ENCODE measurements at places on chromosomes 13 and 19.

DNA sequence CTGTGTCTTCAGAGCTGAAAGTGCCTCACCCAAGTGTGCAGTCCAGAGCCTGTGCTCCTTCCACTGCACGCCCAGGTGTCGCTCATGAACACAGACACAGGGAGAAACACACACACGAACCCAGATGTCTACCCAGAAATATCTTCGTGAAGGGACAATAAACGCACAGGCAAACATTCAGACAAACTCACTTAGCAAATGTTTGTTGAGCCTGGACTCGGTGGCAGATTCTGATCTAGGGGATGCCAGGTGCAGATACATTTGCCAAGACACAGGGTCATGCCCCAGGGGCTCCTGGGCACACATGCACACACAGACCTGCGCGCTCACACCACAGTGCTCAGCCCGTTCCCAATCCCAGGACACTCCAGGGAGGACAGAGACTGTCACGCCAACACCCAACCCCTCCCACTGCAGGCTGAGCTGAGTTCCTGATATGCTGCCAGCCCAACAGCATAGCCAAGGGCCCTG lies 31.9 kb downstream of the SCGB2B2 start:
- DNase-seq: no peak

GRCh38 chr13:49021953-49022352 lies 46.2 kb downstream of the FNDC3A start:
- no peak for DNase-seq

GRCh38 chr13:112416647-112417046 lies 40.5 kb downstream of the SPACA7 start:
- no peak for DNase-seq

- DNase-seq: no peak
Measured at GRCh38 chr19:38838208-38838985, 6.8 kb upstream of the ECH1 start.

- no peak for DNase-seq
Measured at GRCh38 chr13:33645591-33646554, 172.1 kb upstream of the RFC3 start.

- DNase-seq: no peak
Measured at GRCh38 chr19:42099336-42099925, 23.5 kb downstream of the ZNF574 start.

DNA sequence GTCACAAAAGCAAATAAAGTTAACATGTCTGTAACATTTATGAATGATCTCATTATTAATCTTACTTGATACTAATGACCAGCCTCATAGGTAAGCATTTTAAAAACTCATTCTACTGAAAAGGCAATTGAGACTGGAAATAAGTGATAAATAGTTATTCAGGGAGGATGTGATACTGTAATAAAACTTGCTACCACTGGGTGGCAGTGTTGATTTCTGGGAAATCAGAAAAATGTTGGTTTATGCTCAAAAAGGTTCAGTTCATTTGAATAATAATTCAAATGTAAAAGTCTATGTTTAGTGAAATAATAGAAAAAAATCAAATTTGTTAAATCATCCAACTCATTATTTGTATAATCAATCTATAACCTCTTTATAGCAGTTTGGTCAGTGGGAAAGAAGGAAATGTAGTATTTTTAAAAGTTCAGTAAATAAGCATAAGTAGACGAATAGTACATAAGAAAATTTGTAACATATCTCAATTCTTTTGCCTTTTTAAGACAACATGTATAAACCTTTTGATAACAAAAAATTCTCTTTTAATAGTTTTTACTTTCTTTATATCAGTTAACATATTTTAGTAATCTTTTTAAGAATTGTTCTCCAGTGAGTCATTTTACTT lies 9.6 kb downstream of the ABHD13 start:
- DNase-seq: no peak

GRCh38 chr13:113129921-113130750 lies 7.5 kb downstream of the F10 start:
- no peak for DNase-seq

DNA sequence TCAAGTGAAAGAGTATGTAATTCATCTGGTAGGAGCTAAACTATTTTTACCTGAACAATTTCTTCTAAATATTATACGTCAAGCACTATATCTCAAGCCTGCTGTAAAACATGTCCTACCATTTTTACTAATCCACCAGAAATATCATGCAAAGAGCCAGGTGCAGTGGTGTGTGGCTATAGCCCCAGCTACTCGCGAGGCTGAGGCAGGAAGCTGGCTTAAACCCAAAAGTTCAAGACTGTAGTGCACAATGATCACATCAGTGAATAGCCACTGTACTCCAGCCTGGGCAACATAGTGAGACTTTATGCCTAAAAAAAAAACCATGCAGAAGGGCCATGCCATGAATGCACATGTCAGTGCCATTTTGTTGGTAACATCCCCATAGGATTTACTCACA lies 20.7 kb upstream of the CLN5 start:
- no peak for DNase-seq

DNA sequence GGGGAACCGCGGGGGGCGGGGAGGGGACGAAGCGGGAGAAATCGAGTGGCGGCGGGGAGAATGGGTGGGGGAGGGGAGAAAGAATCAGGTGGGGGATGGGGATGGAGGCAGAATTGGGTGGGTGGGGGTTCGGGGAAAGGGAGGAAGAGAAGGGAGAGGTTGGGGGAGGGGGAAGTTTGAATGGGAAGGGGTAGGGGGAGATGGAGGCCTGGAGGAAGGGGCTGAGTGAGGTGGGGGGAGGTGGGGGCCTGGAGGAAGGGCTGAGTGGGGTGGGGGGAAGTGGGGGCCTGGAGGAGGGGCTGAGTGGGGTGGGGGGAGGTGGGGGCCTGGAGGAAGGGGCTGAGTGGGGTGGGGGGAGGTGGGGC lies 403 bp upstream of the ADAMTS10 start:
- DNase-seq: no peak

GRCh38 chr19:54462047-54462654 lies 1.4 kb downstream of the LENG9 start:
- no peak for DNase-seq

GRCh38 chr13:53405616-53406015 lies 377.0 kb downstream of the OLFM4 start:
- DNase-seq: no peak

DNA sequence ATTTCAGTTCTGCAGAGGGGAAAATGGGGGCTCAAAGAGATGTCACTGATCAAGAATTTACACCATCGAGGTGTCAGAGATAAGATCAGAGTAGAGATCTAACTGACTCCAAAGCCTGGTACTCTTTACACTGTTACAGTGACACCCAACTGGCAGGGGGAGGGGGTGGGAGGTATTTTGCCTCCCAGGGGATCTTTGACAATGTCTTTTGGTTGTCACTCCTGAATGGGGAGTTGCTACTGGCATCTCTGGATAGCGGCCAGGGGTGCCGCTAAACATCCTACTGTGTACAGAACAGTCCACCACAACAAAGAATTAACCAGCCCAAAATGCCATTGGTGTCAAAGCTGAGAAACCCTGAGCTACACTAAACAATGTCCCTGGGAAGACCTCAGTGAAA lies 3.1 kb downstream of the FPR3 start:
- DNase-seq: no peak

- no peak for DNase-seq
Measured at GRCh38 chr13:45361596-45362206, 20.7 kb upstream of the TPT1 start.

GRCh38 chr19:52234406-52234805 lies 35.0 kb upstream of the ZNF766 start:
- no peak for DNase-seq

- no peak for DNase-seq
Measured at GRCh38 chr19:36999313-36999712, 78.9 kb upstream of the ZNF420 start.

DNA sequence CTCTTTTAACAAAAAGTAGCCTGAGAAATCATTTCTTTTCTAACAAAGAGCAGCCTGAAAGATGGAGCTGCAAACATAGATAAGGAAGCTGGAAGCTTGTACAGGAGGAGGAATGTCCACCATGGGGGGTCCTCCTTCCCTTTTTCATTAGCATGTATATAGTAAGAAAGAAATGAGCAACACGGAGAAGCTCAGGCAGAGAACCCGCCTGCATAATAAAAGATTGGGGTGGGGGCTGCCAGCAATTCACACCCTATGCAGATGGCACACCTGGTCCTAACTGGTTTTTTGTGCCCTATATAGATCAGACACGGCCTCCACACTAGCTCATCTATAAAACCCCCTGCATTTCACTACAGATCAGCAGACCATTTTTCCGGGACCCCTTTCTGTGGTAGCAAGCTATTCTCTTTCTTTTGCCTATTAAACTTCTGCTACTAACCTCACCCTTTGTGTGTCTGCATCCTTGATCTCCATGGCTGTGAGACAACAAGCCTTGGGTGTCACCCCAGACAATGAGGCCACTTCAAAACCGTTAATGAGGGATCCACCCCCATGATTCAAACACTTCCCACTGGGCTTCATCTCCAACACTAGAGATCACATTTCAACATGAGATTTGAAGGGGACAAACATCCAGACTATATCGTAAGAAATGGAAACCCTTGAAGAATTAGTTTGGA lies 167.5 kb upstream of the FREM2 start:
- DNase-seq: no peak

- no peak for DNase-seq
Measured at GRCh38 chr13:51456510-51456909, 3.7 kb upstream of the INTS6 start.

- DNase-seq: no peak
Measured at GRCh38 chr19:49567861-49568441, 12.4 kb downstream of the NOSIP start.

DNA sequence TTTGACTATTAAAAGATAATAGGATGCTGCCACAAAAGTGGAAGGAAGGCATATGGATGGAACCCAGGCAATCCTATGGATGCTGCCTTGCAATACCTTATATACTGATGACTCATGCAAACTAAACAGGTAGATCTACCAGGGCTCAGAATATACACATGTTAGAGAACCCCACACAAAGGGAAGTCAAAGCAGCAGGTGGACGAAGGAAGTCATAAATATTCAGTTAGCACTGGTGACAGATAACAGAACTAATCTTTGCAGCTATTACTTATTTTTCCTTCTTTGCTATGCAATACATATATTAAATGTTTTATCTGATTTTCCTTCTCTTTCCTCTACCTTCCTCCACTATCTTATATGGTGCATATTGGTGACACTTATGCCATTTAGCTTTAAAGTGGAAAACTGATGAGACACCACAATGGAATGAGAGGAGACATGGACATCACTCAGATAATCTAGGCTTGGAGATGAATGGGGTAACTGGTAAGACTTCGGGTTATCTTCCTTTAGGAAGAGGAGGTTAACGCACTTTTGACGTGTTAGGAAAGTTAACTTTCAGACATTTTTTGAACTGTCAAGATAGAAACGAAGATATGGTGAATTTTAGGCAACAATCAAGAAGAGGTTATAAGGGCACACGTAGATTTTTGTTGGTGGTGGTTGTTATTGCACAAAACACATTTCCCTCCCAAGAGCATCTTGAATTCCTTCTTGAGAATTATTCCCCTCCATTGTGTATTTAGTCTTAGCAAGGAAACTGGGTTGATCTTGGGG lies 39.8 kb upstream of the MBNL2 start:
- no peak for DNase-seq

DNA sequence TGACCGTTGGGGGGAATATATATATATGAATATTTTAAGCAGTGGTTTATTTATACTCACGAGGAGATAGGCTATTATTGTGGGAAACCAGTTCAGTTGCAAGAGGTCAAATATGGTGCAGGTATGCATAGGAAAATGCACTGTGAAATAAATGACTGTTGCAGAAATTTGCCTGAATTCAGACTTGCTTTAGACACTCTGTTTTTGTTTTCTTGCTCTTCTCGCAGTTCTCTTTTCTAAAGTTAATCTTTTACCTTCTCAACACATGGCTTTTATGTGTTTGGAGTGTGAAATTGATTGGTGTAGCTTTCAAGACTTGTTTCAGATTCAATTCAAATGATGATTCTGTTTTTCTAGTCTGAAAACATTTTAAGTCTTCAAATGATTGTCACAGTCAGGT lies 109.7 kb downstream of the LRCH1 start:
- DNase-seq: no peak

DNA sequence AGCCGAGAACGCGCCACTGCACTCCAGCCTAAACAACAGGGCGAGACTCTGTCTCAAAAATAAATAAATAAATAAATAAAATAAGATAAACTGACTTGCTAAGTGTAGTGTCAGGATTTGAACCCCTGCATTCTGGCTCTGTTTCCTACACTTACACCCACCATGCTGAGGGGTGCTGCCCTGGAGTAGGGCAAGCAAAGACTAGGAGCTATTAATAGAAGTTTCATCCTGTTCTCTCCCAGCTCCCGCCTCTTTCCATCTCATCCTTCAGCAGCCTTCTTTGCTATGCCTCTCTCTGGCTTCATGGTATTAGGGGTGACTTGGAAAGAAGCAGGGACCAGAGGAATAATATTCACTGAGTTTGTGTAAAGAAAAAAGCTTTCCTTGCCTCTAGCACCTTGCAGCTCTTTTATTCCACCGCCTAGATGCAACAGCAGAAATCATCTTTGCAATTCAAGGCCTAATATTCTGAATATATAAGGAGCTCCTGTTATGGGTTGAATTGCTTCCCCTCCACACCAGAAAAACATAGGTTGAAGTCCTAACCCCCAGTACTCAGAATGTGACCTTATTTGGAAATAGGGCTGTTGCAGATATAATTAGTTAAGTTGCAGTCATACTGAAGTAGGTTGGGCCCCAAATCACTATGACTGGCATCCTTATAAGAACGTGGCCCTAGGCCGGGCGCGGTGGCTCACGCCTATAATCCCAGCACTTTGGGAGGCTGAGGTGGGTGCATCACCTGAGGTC lies 8.7 kb upstream of the PLAUR start:
- no peak for DNase-seq

GRCh38 chr19:17794731-17795494 lies at the start of gene B3GNT3:
Gene B3GNT3 (plus strand): TSS chr19:17795138. CDS start chr19:17807808, 12,670 bp downstream.
- DNase-seq: no peak

DNA sequence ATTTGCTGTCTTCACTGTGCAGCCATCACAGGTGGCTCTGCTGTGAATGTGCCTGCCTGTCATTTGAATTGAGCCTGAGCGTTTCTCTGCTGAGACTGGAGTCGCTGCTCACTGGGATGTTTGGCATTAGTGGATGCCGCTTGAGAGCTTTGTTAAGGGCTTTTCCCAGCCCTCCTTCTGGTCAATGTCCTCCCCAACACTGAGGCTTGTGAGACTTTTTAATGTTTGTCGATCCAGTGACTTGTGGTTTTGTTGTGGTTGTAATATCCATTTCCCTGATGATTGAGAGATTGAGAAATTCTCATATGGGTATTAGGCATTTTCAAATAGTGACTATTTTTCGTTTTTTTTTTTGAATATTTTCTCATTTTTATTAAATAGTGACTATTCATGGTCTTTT lies 2.6 kb downstream of the TPRX2 start:
- DNase-seq: no peak

GRCh38 chr13:38656699-38657098 lies 30.2 kb upstream of the FREM2 start:
- no peak for DNase-seq

- no peak for DNase-seq
Measured at GRCh38 chr13:29436721-29437280, 158.7 kb downstream of the SLC7A1 start.
